OCI-LY7 (cell line): ENCODE measurements at places on chromosomes 2 and 18.

GRCh38 chr18:60082790-60083189 is 183.0 kb downstream of the PMAIP1 start:
- DNase-seq: no peak

DNA sequence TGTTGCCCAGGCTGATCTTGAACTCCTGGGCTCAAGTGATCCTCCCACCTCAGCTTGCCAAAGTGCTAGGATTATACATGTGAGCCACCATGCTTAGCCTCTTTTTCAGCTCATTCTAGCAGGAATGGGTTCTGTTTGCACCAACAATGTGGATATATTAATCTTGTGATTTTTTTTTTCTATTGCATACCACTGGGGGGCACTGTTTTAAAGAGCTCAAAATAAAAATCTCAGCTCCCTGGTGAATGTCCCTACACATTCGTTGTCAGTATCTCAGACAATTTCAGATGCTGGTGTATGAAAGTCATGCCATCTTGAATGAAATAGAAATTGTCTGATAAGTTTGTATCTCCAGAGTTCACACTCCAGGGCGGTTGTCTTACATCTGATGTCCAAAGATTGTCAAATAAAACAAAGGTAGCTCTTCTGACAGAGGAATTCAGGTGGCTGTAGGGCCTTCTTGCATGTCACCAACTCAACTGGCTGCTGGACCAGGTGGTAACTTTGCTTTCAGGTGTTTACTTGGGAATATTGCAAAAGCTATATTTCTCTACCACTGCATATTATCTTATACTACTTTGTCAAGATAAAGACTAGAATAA is 3.1 kb upstream of the MATN3 start:
- DNase-seq: peak; percentile 57

GRCh38 chr2:204871231-204871953 is 326.1 kb downstream of the PARD3B start:
- no peak for DNase-seq

DNA sequence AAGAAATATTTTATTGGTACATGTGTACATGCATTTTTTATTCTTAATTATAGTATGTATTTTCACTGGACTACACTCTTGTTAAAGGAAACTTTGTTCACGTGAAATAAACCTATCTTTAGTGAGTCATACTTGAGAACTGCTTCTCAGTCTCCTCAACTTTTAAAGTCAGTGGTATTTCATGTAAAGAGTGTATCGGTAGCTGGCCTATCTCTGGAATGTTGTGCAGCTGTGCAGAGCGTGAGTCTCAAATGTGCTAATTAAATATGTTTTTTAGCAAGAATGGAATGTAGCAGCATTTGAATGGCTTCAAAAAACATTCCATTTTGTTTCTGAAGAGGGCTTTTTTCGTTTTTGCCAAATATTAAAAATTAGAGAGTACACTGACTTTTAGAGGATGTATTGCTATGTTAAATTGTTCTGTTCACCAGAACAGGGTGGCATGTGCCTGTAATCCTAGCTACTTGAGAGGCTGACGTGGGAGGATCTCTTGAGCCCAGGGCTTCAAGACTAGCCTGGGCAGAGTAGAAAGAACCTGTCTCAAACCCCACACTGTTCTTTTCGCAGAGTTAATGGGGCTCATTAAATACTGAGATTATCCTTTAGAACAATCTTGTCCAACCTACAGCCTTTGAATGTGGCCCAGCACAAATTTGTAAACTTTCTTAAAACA is 14.3 kb downstream of the SPTBN1 start:
- DNase-seq: no peak

DNA sequence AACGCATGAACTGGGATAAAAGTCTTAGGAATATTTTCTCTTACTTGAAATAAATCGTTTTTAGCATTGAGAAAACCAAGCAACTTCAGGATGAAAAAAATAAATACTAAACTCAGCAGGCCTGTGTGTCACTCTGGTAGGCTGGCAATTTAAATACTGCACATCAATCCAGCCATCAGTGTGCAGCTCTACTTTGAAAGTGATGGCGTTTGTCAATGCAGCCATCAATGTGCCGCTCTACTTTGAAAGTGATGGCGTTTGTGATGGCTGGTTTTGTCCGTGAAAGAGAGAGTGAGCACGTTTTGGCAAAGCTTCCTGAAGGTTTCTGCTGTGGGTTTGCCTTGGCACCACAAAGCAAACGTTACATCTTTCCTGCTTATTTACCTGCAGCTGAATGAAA is 543.5 kb upstream of the SALL3 start:
- DNase-seq: no peak

DNA sequence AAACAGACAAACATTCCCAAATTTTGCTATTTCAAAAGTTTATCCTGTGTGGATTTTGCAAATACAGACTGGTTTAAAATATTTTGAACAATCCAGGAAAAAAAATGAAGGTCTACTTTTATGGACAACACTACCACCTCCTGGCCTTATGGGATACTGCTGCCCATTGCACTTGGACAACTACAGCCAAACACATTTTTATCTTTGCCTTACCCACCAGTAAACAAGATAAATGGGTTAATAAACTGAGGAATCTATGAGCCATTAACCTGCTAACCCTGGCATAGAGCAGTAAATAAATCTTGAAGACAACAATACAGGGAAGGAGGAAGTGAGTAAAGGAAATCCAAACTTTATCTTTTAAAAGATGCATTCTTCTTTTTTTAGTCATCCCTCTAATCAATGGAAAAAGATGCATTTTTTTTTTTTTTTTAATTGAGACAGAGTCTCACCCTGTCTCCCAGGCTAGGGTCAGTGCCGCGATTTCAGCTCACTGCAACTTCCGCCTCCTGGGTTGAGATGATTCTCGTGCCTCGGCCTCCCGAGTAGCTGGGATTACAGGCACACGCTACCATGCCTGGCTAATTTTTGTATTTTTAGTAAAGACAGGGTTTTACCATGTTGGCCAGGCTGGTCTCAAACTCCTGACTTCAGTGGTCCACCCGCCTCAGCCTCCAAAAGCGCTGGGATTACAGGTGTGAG is 2.1 kb upstream of the SPIRE1 start:
- DNase-seq: peak; percentile 47

- no peak for DNase-seq
Measured at GRCh38 chr2:239537633-239538356, 137.0 kb upstream of the HDAC4 start.

GRCh38 chr2:241123816-241124536 is 21.9 kb upstream of the MTERF4 start:
- DNase-seq: no peak

DNA sequence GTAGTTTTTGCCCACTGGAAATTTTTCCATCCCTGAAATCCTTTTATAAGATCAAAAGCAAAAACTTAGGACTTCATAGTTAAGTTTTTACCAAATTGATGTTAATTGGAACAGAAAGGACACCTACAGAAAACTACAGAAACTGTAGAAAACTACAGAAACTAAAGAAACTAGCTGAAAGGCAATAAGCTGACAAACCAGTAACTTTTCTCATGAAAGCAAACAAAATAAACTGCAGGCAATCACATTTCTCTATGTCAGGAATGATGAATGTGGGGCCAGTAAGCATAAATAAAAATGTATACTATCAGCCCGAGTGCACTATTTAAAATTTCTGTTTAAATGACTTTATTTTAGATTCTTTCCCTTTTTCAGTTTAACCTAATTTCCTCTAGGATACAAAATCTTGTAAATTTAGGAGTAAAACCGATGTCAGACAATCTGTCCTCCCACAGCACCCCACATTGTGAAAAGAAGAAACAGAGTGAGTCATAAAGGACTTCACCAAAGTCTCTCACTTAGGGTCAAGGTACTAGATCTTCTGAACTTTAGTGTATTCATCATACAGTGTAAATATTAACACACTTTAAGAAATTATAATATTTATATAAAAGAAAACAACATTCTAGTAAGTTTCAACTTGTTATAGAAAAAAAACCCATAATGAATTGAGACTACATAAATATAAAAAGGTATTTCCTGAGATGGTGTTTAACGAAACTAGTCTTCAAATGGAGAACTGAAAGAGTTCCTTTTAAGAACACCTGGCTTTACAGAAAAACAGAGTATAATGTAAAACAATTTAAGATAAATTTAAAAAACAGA is 46.6 kb downstream of the USP40 start:
- peak; percentile 84 for DNase-seq

DNA sequence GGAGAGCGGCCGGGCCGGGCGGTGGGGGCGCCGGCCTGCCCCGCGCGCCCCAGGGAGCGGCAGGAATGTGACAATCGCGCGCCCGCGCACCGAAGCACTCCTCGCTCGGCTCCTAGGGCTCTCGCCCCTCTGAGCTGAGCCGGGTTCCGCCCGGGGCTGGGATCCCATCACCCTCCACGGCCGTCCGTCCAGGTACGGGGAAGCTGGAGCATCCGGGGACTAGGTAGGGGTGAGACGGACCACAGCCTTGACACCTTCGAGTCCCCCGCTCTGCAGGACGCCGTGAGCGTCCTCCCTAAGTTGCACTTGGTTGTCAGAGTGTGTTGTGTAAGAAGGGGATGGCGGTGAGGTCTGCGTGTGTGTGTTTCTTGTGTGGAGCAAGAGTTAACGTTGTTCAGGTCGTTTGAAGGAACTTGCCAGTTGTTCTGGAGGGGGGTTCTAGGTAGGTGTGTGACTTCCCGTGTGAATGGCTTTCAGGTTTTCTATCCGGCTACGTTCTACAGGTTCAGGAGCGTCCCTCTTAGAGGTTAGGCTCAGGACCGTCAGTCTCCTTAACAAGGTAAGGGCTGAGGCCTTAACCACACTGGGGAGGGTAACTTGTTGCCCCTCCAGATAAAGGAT is 393 bp downstream of the IL1R1 start:
- no peak for DNase-seq

GRCh38 chr2:235963853-235964577 is 204.2 kb downstream of the GBX2 start:
- no peak for DNase-seq

- DNase-seq: no peak
Measured at GRCh38 chr2:108922141-108922915, 66.7 kb downstream of the EDAR start.

DNA sequence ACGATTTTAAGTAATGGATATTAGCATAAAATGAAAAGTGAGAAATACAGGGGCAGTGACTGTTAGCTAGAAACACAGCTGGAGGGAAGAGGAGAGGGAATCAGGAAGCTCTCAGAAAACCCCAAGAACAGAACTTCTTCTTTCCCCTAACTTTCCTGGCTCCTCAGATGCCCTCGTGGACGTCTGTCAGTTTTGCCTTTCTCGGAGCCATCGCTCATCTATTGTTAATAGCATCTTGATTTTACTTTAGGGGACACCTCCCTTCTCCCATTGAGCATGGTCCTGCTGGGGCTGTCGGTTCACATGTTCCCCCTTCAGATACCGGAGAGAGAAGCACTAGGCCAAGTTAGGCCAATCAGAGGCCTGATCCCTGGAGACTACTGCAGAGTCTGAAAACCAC is 2.3 kb upstream of the PLEK start:
- peak; percentile 19 for DNase-seq

- DNase-seq: peak; percentile 92
Measured at GRCh38 chr2:190319555-190320498, at the start of gene HIBCH. TSS of gene HIBCH (minus strand) at chr2:190319826. CDS start at chr2:190319750, 76 bp downstream.

DNA sequence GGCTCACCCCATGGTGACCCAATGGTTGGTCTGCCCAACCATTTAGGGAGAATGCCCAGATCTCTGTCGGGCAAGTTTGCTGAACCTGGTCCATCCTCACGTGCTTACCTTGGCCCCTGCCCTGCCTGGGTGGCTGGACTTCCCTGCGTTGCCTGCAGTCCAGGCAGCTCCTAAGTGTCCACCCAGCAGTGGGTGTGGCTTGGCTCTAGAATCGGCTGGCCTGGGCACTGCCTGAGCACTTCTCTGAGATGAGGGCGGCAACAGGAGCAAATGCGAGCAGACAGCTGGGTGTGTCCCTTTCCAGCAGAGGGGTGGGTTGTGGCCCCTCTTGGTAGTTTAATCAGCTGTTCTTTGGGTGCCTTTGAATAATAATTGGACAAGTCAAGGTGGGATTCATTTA is 11.3 kb downstream of the PCARE start:
- no peak for DNase-seq

DNA sequence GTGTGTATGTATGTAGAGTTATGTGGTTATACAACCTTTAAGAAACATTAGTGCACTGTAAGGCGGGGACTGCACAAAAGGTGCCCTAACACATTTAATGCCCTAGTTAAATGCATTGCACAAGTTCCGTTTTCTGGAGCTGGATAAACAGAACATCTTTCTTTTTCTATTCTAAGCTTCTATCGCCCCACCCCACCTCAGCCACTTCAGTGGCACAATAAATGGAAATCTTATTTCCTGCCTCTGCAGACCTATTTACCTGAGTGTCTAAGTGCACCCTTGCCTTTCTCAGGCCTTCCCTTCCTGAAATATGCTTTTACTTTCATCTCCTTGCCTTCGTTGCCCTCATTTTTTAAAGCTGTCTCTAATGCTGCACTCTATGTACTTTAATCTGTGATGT is 123.5 kb downstream of the TANC1 start:
- DNase-seq: peak; percentile 13

DNA sequence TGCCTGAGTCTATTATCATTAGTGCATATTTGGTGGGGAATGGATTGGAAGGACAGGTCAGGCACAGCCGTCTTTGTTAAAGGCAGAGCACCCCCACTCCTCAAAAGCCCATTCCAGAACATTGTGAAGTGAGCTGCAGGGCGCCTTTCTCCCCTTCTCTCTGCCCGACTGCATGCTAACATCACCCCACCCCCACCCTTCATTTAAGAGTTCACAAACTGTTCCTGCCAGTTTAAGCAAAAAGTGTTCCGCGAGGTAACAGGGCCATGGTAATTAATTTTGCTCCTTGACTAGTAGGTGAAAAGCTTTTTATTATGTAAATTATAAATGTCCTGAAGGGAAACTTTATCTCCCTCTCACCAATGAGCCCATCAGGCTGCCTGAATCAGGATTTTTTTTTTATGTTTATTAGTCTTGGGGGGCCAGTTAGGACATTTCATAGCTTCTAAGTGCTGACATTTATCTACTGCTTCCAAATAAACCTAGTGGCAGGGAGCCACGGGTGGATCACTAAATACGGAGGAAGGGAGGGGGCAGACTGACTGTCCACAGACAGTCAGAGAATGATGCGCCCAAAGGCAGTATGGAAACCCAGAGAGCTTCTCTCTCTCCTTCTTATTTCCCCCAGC is 99.4 kb downstream of the FTCDNL1 start:
- DNase-seq: no peak

DNA sequence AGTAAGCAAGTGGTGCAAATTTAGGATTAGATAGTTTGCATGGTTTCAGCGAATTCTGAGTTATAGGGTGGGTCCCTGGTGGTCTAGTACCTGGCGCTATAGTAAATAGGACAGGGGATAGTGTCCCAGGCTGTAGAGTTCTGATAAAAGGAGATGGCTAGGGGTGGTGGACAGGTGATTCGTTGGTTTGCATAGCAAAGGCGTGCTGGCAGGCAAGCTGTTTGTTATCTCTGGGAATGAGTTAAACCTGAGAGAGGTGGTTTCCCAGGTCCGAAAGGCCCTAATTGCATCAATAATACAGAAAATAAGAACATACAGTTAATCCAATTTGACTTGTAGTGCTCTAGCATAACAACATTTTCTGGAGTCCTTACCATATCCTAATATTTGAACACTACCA is 6.9 kb upstream of the ZDBF2 start:
- DNase-seq: no peak
